ENCODE measurements at places on chromosomes 4 and X.

- DNase-seq: no peak
These were observed 43.4 kb downstream of the MOB1B start for GRCh38 chr4:70945452-70946055.

DNA sequence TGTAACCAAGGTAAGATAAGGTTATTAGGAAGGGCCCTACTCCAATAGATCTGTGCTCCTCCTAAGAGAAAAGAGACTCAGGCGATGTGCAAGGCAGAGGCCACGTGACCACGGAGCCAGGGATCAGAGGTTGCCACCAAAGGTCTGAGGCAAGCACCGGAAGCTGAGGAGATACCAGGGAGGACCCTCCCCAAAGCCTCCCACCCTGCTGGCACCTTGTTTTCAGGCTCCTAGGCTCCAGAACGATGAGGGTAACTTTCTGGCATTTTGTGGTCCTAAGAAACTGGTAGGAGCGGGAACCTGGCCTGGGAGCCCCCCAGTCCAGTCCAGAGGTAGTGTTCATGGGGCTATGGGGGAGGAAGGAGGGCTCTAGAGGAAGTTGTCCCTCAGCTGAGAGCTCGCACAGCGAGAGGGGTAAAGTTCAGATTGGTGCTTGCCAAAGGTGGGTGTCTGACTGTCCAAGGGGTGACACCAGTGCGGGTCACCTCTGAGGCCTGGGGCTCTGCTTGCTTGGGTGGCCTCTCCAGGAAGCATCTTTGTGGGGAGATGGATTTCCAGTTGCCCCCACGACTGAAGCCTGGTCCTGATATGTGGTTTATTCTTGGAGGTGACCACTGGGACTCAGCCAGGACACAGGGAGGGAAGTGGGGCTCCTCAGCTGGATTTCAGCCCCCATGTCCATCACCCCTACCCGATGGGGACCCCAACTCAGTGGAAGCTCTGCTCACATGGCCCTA, 7.5 kb upstream of the LETM1 start:
- no peak for DNase-seq

DNA sequence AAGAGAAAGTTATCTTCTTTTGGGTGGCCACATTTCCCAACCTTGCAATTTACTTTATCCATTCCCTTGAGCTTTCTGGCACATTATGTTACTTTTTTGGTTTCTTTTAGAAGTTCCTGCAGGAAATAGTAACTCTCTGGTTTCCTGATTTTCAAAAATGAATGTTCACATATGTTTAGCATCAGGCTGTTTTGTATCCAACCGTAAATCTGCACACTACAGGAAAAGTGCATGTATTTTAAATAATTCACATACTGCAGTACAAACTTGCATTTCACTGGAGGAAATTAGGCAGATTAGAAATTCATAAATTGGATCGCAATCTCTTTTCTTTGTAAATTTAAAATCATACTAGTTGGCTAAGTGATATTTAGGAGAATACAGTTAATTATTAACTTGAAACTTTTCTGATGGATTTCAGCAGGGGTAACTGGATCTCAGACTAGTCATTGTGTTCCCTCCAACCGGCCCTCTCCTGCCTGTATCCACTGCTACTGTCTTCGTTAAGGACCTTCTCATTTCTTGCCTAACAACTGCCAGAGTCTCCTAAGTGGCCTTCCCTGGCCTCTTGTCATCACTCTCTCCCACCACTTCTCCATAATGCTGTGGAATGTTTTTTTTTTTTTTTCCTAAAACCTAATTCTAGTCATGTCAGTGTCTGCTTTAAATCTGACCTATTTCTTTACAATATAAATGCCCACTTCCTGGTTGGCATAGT, 137.2 kb downstream of the UNC5C start:
- DNase-seq: no peak

DNA sequence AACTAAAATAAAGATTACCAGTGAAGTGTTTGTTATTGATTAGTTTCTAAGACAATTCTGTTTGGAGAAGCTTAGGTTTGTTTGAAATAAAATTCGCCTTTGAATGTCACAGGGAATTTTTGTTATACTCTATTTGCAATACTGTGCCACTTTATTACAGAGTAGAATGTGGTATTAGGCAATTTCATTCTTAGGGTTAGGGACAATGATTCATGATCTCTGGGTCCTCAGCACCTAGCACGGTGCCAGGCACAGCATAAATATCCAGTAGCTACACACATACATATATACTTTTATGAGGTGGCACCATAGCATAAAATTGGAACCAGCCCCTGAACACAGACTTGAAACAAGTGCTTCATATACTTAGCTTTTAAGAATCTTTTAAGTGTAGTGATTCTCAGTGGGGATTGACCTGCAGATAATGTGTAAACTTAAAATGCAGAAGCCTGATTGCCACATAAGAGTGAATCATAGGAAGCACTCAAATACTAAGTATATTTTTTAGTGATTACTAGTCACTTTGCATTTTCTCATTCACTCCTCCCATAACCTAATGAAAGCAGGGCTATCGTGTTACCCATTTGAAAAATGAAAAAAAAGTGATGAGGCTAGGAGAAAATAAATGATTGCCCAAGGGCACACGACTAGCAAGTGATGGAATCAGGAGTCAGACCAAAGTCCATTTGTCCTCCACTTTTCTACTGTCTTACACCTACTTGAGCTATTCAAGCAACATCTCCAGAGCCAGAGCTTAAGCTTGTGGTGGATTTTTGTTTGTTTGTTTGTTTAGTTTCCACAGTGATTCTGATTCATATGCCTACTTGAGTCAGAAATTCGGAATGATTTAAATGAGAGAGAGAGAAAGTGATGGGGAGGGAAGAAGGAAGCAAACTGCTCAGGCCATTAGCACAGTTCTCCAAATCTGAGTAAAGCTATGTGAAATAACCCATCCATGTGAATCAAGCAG, 366.0 kb upstream of the FGF13 start:
- DNase-seq: no peak

DNA sequence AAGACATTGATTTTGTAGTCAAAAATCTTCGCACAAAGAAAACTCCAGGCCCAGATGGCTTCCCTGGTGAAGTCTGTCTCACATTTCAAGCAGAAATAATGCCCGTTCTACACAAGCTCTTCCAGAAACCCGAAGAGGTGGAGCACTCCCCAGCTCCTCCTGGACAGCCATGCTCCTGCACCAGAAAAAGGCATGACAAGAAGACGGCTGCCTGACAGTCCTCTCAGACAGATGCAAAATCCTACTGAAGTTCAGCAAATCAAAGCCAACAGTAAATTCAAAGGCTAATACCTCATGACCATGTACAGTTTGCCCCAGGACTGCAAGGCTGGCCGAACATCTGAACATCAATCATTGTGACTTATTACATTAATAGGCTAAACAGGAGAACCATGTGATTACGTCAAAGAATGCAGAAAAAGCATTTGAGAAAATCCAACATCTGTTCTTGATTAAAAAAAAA, 30.8 kb upstream of the MXD4 start:
- DNase-seq: peak; percentile 40

DNA sequence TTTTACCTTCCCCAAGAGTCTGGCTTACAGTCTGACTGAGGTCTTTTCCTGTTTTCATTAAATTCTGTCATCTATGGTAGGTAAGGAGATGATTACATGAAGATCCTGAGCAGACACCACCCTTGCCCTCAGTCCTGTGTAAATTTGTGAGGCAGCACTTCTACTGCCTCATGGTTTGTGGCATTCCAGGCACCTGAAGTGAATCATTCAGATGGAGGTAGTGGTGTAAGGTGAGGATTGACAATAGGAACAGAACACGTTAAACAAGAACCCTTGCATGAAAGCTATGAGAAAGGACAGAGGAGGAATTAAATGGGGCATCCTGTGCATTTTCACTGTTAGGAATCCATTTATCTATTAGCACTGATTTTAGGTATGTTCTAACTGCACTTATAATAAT, 618.6 kb downstream of the TLL1 start:
- DNase-seq: no peak

GRCh38 chr4:31104043-31104442, 383.9 kb downstream of the PCDH7 start:
- DNase-seq: no peak

- no peak for DNase-seq
These were observed 67.9 kb upstream of the AADAT start for GRCh38 chr4:170157670-170158069.

DNA sequence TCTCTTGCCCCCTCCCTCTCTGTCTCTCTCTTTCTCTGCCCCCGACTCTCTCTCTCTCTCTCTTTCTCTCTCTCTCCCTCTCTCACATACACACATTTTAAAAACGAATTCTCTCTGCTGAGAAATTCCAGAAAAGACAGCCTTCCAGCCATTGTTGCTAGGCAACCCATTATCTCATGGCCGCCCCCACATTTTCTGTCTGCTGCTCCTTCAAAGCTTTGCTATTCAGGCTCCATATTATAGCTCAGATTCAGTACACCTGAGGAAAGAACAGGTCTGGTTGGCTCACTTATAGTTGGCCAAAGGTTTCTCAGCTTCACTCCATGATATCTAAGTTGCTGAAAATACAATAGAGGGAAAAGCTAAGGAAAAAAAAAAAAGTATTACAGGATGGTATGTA, 174.4 kb upstream of the RADX start:
- no peak for DNase-seq

- DNase-seq: no peak
These were observed 436.1 kb downstream of the ANKRD50 start for GRCh38 chr4:124276461-124276860.

GRCh38 chr4:159006202-159006601, 96.7 kb upstream of the RAPGEF2 start:
- DNase-seq: peak; percentile 85

DNA sequence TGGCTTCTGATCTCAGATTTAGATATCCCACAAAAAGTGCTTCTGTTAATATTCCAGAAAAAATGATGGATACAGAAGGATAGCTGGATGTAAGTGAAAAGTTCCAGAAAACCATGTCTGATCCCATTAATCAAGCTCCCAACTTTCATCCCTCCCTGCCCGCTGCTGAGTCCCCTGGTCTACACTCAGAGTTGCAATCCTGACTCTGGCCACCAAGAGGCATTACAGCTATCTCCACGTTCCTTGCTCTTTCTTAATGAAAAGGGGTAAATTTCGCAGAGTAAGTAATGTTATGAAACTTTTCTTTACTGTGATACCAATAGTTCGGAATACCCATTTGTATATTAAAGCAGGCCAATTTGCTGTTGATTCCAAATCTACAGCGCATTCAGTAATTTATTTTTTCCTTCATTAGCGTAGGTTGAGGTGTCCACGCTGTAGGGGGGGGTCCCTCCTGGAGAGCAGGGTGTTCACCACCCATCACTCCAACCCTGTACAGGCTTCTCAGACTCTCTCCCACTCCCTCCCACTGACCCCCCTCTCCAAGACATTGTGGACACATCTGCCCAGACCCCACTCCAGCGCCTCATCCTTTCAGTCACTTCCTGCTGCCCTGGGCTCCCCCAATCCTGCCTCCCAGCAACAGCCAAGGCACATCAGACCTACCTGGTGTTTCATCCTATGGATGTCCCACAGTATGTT, 55.1 kb downstream of the RAB40A start:
- DNase-seq: no peak

GRCh38 chrX:103066606-103067005, 2.6 kb upstream of the BEX1 start:
- peak; percentile 1 for DNase-seq

DNA sequence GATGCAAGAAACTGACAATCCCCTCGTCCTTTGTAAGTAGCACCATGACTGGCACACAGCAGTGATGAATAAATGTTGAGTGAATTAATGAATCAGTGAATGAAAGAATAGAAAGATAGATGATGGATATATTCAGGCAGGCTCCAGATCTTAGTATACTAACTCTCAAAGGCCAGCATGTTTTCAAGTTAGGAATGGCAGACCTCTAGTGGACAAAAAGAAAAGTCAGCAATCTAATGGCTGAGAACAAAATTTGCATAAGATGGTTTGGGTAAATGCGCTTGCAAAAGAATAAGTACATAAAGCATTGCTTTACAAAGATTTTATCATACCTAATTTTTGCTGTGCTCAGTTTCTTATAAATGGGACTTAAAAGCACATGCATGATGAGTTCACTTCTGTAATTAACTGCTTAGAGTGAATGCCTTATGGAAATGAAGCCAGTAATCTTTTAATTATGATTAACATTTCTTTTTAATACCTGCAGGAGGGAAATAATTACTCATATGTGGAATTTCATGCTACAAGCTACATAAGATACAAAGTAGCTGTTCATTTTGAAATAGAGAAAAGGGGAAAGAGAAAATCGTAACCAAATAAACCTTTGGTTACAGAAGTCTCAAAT, 126.9 kb upstream of the GPRIN3 start:
- peak; percentile 15 for DNase-seq

DNA sequence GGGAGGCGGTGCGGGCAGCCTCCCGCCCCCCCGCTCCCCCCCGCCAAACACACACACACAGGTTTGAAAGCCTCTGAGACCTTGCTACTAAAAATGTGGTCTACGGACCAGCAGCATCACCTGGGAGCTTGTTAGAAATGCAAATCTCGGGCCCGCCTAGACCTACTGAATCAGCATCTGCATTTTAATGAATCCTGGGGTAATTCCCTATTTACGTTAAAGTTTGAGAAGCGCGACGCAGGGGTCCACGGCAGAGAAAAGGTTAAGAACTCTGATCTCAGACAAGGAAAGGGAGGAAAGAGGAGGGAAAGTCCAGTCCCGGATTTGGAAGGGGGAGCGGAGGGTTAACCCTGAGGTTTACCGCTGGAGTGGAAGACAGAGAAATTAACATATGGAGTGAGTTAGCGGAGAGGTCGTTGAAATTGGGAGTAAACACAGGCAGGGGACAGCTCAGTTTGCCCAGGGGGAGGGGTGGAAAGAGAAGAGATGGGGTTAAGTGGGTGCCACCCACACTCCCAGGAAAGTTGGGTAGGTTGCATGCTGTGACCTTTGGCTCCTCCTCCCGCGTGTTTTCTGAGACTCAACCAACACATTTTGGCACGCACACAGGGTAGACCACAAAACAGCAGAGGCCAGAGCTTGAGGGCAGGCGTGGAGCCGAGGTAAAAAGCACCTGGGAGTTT, 483.6 kb downstream of the BCOR start:
- DNase-seq: no peak

- DNase-seq: no peak
These were observed 31.0 kb downstream of the SGMS2 start for GRCh38 chr4:107855723-107856122.

GRCh38 chrX:130676861-130677260, 226.1 kb downstream of the ENOX2 start:
- no peak for DNase-seq

DNA sequence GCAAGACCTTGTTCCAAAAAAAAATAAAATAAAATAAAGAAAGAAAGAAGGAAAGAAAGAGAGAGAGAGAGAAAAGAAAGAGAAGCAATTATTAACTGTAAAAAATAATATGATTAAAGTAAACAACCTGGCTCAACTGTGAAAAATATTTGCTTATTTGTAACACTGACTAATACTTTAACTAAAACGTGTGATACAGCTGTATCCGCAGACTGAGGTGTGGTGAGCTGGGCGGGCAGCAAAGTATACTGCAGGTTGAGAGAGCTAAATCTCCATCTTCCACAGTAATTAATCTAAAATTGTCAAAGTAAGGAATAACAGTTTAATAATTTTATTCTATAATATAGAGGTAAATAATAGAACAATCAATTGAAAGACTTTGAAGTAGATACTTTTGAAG, 145.5 kb upstream of the FAM241A start:
- DNase-seq: no peak

- no peak for DNase-seq
These were observed 28.1 kb downstream of the DGKK start for GRCh38 chrX:50442426-50443116.

- DNase-seq: no peak
These were observed 377.5 kb downstream of the CENPC start for GRCh38 chr4:67167849-67168248.

- no peak for DNase-seq
These were observed 267.2 kb upstream of the RASGEF1B start for GRCh38 chr4:81738891-81739290.

Data from astrocyte of the cerebellum (primary cell).